Stimulated activated CD4-positive, alpha-beta T cell treated with anti-CD3 and anti-CD28 coated beads, Interleukin-1b, Interleukin-23, amount 100 ng/mL, for 4 hours (primary cell): ENCODE measurements at places on chromosomes 12 and 14.

DNA sequence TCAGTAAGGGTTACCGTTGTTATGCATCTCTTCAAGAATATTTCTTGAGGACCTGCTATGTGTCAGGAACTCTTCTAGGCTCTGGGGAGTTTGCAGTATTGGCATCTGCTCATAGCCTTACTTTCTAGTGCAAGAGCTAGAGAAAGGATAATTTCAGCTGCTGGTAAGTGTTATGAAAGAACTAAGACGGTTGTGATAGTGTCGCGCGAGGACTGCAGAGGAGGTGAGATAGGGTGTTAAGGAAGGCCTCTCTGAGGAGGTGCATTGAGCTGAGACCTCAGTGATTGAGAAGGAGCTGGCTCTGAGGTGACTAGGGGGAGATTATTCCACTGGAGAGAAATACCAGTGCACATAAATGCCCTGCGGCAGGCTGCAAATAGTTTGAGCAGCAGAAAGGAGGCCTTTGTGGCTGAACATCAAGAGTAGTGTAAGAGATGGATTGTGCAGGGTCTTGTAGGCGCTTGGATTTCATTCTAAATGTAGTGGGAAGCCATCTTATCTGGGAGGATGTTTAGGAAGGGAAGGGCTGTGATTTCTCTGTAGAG is 824 bp downstream of the DDX55 start:
- no peak for DNase-seq

- DNase-seq, result no peak
Measured at GRCh38 chr14:57846596-57846995, 19.3 kb downstream of the SLC35F4 start.

DNA sequence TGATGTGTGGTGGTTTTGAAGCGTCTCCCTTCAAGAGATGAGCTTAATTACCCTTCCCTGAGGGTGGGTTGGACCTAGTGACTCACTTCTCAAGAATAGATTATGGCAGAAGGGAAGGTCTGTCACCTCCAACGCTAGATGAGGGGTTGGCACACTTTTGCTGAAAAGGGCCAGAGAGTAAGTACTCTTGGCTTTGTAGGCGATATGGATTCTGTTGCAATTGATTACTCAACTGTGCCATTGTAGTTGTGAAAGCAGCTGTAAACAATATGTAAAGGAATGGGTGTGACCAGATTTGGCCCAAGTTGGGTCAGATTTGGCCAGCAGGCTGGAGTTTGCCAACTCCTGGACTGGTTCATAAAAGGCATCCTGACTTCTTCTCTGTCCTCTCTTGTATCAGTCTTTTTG is 53.3 kb downstream of the SMIM41 start:
- no peak for DNase-seq

GRCh38 chr12:102498471-102498870 is 18.1 kb upstream of the IGF1 start:
- no peak for DNase-seq

DNA sequence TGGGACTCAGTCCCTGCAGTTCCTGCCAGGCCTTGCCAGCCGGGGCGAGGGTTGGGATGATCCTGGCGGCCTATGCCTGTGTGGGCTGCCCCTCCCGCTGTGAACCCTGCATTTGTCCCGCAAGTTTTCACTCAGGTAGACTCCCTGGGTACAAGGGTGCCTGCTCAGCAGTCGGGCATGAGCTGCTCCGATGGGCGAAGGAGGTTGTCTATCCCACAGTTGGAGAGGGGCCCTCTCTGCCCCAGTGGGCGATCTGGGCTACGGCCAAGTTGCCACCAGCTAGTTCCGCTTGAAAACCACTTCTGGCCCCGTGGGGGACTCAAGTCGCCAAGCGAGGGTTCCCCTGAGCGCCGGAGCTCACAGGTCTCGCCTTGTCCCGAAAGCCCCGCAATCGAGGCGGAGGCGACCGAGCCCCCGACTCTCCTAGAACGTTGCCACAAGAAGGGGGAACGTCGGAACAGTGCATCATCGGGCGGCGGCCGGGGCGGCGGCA is 365 bp upstream of the TPI1 start:
- DNase-seq, result no peak

DNA sequence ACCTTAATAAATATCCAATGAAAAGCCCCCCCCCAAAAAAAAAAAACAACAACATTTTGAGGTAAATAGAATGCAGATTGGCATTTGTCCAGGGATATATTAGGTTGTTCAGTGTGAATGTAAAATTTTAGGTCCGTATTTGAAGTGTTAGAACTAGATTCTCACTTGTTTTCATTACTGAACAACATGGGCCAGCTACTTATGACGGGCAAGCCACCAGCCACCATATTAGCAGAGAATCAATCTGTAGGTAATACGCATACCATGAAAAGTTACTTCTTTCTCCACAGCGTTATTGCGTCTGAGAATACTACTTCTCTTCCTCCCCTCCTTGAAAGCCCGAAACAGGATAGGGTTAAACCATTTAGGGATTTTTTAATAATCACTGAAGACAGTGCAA is 5.4 kb downstream of the FLRT2 start:
- DNase-seq, result no peak
